Esophagus muscularis mucosa (tissue), 4 donors: ENCODE measurements at places on chromosomes 6 and 20.

DNA sequence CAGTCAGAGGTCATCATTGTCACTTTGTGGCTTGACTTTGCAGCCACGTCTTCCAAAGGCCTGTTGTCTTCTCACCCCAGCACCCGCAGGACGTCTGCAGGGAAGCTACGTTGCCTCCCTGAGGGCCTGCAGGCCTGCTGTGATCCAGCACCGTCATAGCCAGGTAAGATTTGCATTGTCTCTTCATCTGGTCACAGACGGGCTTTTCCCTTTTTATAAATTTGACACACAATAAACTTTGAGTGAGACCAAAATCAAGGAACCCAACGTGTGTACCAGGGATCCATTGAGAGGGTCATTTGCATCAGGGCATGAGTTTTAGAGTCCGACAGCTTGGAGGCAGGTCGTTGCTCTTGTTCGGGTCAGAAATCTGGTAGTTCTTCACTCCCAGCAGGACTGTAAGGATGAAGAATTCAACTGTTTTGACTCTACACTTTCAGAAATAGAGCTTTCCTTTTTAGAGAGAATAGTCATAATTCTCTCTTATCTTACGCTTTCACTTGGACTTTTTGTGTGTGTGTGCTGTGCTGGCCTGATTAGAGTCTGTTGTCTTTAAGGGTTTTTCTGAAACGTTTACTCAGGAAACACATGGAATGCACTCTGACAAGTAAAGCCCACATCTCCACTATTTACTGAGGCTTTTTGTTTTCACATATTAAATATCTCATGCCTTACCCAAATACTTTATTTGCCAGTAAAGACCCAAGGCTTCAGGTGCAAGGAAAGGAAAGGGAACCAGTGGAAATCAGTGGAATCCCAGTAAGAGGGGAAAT is 177.2 kb upstream of the TAB2 start:
- no peak for DNase-seq

DNA sequence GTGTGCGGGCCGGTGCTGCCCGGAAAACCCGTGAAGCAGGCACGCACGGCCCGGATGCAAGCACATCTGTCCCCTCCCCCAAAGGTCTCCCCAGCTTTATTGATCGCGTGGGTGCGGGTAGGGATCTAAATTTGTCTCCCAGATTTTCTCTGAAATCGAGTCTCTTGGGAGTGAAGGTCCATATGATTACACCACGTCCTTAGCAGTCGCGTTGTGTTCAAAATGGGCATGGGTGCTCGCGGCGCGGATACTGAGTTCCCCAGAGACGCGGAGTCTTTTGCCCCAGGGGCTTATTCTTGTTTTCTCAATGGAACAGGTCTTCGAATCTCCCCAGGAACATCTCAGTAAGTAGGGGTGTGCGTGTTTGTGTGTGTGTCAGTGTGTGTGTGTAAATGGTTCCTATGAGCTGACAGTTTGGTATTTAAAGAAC is 2.8 kb upstream of the ZNF292 start:
- no peak for DNase-seq

DNA sequence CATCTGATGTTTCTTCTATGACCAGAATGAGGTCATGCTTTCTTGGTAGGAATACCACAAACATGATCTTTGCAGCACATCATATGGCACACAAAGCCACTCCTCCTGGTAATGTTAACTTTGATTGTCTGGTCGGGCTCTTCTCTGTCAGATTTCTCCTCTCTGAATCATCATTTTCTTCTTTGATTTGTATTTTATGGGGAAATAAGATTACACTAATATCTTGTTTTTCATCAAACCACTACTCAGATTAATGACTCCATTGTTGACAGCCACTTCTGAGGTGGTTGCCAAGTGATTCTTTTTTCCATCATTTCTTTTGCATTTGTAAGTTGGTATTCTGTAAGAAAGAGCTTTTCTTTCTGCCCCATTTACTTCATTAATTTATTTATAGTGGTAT is 29.5 kb downstream of the TRMT11 start:
- no peak for DNase-seq

- no peak for DNase-seq
Observed at GRCh38 chr6:90146921-90147649, 149.6 kb downstream of the BACH2 start.

DNA sequence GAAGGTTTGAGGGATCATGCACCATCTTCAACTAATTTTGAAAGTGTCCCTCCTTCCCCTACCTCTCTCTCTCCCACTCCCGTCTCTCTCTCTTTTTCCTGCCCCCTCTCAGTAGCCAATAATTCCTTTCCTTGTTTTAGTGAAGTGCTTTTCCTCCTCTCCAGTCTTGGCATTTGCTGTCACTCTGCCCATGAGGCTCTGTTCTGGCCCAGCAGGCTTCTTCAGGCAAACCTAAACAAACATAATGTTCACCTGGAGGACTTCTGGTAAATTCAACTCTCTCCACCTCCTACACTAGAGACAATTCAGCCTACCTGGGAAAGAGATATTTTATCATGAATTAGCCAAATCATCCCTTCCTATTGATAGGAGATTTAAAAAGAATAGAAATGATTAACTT is 320.4 kb upstream of the RNF24 start:
- DNase-seq, result no peak

DNA sequence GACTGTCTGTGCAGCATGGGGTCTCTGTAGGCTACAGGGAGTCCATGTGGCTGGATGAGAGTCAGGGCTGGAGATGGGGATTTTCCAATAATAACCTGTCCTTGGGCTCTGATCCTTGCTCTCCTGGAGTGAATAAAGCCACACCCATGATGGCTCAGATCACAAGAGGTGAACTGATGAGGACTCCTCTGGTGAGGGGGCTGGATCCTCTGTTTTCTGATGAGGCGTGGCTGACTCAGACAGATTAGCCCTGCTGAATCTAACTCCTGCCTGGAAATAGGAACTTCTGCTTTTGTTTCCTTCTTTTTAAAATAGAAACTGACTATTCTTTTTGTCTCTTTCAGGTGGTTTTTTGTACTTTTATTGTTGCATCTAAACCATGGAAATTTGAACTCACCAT is 27.0 kb downstream of the CST9L start:
- no peak for DNase-seq

GRCh38 chr6:157867155-157867559 is 44.1 kb downstream of the SNX9 start:
- DNase-seq, result no peak

DNA sequence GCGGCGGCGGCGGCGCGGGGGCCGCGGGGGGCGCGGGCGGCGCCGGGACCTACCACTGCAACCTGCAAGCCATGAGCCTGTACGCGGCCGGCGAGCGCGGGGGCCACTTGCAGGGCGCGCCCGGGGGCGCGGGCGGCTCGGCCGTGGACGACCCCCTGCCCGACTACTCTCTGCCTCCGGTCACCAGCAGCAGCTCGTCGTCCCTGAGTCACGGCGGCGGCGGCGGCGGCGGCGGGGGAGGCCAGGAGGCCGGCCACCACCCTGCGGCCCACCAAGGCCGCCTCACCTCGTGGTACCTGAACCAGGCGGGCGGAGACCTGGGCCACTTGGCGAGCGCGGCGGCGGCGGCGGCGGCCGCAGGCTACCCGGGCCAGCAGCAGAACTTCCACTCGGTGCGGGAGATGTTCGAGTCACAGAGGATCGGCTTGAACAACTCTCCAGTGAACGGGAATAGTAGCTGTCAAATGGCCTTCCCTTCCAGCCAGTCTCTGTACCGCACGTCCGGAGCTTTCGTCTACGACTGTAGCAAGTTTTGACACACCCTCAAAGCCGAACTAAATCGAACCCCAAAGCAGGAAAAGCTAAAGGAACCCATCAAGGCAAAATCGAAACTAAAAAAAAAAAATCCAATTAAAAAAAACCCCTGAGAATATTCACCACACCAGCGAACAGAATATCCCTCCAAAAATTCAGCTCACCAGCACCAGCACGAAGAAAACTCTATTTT is 2.0 kb downstream of the FOXC1 start:
- DNase-seq, result no peak

DNA sequence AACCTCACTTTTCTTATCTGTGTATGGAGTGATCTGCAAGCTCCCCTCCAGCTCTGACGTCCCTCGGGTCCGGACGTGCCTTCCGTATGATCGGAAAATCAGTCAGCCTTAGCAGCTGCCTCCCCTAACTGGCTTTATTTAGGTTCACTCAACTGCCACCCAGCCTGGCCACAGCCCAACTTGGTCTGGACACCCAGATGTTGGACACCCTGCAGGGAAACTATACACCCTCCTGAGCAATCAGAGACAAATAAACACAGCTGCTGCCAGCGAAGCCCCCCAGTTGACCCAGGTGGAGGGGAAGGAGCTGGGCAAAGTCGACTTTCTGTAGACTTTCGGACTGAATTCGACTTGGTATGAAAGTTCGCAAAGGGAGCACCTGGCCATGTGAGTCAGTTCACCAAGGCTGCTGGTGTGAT is 28.9 kb downstream of the TBC1D7 start:
- DNase-seq, result no peak

GRCh38 chr20:17456279-17456678 is 74.9 kb downstream of the BFSP1 start:
- no peak for DNase-seq

- no peak for DNase-seq
Observed at GRCh38 chr6:91816335-91816734, 1229.5 kb upstream of the MAP3K7 start.

DNA sequence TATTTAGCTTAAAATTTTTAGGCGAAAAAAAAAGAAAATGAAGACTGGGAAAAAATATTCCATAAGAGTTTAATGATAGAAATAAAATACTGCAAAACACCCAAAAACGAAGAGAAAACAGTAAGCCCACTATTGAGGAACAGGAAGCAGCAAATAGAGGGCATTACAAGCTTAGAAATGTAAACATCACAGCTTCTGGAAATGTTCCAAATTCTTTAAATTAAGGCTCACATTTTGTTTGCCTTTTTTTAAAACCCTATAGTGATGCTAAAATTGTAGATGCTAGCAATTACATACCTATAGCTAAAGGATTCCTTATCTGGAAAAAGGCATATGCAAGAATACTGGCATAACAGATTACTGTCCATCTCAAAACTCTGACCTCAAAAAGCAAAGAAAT is 248.6 kb downstream of the KHDRBS2 start:
- DNase-seq, result no peak

DNA sequence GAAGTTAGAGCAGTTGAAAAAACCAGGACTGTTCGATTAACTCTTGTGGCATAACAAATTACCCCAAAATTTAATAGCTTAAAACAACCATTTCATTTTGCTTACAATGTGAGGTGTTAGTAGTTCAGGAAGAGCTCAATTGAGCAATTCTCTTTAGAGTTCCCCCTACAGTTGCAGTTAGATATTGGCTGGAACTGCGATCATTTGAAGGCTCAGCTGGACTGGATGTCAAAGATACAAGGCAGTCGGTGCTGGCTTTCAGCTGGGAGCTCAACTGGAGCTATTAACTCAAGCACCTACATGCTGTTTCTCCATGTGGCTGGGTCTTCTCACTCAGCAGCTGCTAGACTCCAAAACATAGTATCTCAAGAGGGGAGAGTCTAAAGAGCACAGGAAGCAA is 96.0 kb upstream of the LOC128125822 start:
- DNase-seq, result no peak

- no peak for DNase-seq
Observed at GRCh38 chr20:434221-434620, 26.1 kb downstream of the RBCK1 start.

GRCh38 chr6:145241721-145242120 is 493.6 kb downstream of the EPM2A start:
- DNase-seq, result no peak

- no peak for DNase-seq
Observed at GRCh38 chr6:31129130-31129529, 8.9 kb upstream of the CDSN start.

DNA sequence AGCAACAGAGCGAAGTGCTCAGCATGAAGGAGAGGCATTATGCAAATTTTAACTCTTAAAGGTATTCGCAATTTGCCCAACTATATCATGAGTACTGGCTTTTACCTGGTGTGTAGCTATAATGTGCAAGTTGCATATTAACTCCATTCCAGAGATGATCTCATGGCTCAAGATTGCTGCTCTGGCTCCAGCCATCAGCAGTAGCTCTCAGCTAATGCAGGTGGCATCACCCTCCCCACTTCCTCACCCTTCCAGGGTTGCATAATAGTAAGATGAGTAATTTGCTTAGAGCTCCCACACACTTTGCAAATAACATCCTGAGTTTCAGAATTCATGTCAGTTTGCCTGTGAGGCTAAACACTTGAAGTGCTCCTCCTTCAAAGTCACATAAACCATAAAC is 15.9 kb upstream of the PCSK2 start:
- no peak for DNase-seq

- no peak for DNase-seq
Observed at GRCh38 chr6:15322781-15323536, 77.1 kb downstream of the JARID2 start.

DNA sequence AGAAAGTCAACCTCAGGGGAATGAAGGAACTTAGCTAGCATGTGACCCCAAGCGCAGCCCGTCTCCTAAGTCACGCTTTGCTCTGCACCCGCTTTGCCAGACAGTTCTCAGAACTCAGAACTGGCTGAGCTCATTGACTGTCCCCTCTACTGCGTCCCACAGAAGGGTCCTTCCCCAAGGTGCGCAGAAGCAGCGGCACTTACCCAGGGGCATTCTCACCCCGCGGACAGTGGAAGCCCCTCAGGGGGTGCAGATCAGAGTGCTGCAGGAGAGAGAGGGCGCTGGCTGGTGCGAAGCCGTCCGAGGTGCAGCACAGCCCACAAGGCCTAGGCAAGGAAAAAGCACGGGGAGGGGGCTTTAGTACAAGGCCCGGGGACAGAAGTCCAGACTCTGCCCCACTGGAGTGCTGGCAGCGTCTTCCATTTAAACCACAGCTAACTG is 807 bp downstream of the SNHG17 start:
- no peak for DNase-seq
